A549 treated with RU486 at 1 μM for 4 hours (cell line): ENCODE measurements at places on chromosomes 4 and X. TPM values are rescaled to one million over a fixed set of nuclear protein-coding genes. Genes with fewer than 3 reads are reported as not detected.

UCHL1 gene
- 927 to 1,032 TPM (median 975 TPM) in 5 replicates for total RNA-seq

ARX gene
- total RNA-seq, result 0.22 to 0.41 TPM (median 0.37 TPM) in 5 replicates

WDFY3 gene
- 6.3 to 8.6 TPM (median 7.8 TPM) in 5 replicates for total RNA-seq

MPC1L gene
- total RNA-seq, result not detected in 5 replicates

PALLD gene
- total RNA-seq, result 47.1 to 90.8 TPM (median 74.9 TPM) in 5 replicates

ARR3 gene
- not detected in 5 replicates for total RNA-seq

CT47B1 gene
- total RNA-seq, result not detected in 5 replicates
